ENCODE measurements at places on chromosomes 5 and 9. TPM values are rescaled to one million over a fixed set of nuclear protein-coding genes. Genes with fewer than 3 reads are reported as not detected.
A peak's percentile ranks its signal among the peaks of the same experiment; 100 is the strongest.

The MRPS30 gene
- 54.1 TPM for total RNA-seq

The DNAJA1 gene
- total RNA-seq, result 254 TPM

The TIGD6 gene
- 5.1 TPM for total RNA-seq

The SNX30 gene
- total RNA-seq, result 14.5 TPM

The ANKRD34B gene
- 0.05 TPM for total RNA-seq

The CYLC2 gene
- total RNA-seq, result not detected

The PTGER4 gene
- total RNA-seq, result not detected

The C9 gene
- not detected for total RNA-seq

The PELO gene
- 11.6 TPM for total RNA-seq

- DNase-seq, result no peak
Observed at GRCh38 chr5:34957321-34957720, 28.0 kb downstream of the DNAJC21 start.

DNA sequence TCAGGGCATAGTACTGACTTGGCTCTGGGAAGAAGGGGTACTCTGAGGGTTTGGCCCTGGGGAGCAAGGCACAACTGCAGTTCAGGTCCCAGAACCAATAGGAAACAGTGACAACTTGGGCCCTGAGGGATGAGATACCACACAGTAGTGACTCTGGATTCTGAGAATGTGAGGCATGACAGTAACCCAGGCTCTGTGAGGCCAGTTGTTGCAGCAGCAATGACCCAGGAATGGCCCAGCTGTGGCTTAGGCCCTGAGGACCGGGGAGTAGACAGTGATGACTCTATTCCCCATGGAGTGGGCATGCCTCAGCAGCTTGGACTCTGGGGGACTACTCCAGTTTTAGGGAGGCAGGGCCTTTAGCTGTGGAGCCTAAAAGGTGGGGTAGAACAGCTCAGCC is 21.5 kb upstream of the NFIL3 start:
- no peak for DNase-seq

DNA sequence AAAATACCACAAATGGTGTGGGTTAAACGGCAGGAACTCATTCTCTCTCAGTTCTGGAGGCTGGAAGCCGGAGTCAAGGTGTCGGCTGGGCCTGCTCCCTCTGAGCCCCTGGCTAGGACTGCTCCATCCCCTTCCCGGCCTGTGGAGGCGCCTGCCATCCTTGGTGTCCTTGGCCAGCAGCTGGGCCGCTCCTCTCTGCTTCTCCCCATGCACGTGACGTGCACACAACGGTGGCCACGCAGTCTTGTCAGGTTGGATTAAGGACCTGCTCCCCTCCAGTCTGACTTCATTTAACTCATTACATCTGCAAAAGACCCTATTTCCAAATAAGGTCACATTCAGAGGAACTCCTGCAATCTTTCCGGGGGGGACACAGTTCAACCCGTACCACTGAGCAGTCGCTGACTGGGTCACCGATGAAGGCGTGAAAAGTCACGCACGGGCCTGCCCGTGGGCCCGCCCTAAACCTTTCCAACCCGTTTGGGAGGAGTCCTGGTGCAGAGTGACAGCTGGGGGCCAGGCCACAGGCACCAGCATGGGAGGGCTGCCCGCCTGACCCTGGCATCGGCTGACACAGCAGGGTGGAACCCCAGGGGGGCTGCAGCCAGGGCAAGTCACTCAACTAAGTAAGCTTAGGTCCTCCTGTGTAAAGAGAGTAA is 135.2 kb downstream of the COL23A1 start:
- DNase-seq, result no peak

GRCh38 chr5:149164731-149165130 is 23.4 kb downstream of the ABLIM3 start:
- no peak for DNase-seq

DNA sequence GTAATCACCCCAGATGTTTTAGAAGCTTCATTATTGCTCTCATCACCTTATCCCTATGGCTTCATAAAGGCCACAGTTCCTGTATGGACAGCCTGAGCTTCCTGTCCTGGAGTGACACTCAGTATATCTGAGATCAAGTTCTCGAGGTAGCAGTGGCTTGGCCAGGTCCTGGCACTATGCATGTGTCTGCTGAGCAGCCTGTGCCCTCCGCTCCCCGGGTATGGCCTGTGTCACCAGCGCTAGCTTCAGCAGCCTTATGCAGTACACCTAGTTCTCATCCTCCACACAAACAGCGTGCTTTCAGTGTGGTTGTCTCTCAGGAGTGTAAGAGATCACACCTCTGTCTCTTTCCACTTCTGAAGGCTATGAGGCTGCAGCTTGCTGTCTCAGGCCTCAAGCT is 514.7 kb downstream of the DIRAS2 start:
- DNase-seq, result no peak

DNA sequence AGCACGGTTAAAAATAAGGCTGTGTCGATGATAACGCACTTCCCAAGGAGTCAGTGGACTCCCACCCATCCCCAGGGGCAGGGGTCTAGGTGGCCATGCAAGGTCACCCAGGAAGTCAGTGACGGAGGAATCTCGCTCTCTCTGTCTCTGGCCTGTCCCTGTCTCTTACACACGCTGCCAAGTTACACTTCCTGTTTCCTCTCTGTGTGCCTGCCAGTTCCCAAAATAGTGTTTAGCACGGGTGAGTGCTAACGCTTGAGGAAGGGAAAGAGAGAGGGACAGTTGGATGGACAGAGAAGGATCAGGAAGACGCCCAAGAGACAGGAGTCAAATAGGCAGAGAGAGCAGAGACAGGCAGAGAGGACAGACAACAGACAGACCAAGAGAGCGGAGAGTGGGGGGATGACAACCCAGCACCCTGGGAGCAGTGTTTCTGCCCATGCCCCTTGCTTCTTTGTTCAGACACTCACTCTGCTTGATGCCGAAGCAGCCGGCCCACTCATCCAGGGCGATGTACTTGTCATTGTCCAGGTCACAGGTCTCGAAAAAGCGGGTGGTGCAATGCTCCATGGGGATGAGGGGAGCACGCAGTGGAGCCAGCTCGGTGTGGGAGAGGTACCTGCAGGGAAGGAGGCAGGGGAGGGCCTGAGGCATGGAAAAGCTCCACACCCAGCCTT is 23.0 kb downstream of the SPARC start:
- DNase-seq, result no peak

DNA sequence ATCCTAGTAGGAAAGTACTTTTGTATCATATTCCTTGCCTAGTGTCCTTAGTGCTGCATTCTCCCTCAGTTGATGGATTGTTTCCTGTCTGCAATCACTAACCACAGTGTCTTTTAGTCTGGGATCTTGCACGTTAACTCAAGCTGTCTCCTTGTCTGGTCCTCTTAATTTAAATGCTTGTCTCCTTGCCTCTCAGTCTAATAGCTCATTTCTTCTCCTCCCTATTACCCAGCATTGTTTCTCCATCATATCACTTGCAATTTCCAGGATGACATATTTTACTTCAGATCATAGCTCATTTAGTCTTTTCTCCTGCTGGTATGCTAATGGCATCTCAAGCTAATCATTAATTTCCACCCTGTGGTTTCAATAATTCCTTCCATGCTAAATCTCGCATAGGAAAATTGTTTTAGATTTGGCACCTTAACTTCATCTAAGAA is 2052.0 kb upstream of the C9orf72 start:
- no peak for DNase-seq

GRCh38 chr5:146026307-146027010 is 78.9 kb downstream of the PLAC8L1 start:
- DNase-seq, result no peak

DNA sequence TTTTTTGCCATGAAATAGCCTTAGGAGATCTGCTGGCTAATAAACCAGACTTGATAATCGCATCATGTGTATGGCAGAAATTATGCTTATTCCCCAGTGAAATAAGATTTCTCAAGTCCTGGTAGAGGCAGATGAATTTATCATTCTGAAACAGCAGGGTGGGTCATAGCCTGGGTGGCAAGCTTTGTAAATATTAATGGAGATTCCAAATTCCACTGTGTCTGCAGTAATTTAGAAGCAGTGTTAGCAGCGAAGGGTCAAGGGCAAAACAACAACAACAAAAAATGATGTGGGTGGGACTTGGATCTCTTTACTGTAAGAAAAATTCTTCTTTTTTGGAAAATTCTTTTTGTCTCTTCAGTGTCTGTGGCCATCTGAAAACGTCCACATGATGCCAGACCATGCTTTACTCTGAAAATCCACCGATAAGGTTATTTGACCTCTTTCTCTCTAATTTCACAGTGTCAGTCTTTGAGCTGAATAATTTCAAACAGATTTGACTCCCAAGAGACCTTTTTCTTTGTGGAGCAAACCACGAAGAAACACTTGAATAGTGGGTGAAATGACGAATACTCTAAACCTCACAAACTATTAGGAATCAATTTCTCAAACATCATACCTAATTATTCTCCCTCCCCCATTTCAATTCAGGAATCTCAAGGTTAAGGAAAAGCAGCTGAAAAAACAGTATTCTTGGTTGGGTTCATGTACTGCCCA is 106.0 kb upstream of the RPS23 start:
- DNase-seq, result no peak

GRCh38 chr5:160970605-160971191 is 118.7 kb upstream of the ATP10B start:
- DNase-seq, result no peak

DNA sequence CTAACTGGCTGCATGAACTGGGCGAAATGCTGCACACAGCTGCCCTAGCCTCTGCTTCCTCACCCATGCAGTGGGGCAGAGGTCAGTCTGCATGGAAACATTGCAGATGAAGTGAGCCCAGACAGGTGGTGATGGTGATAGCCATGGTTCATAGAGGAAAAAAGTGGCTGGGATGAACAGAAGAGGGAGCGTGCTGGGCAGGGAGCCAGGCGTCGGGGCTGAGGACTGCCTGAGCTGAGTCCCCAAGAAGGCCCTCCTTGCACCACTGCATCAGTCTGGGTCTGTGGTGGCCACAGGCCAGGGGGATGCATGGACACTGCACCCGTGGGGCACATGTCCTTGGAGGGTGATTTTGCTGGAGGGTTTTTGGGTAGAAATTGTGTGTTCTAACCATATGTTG is 80.5 kb downstream of the AMBP start:
- no peak for DNase-seq

DNA sequence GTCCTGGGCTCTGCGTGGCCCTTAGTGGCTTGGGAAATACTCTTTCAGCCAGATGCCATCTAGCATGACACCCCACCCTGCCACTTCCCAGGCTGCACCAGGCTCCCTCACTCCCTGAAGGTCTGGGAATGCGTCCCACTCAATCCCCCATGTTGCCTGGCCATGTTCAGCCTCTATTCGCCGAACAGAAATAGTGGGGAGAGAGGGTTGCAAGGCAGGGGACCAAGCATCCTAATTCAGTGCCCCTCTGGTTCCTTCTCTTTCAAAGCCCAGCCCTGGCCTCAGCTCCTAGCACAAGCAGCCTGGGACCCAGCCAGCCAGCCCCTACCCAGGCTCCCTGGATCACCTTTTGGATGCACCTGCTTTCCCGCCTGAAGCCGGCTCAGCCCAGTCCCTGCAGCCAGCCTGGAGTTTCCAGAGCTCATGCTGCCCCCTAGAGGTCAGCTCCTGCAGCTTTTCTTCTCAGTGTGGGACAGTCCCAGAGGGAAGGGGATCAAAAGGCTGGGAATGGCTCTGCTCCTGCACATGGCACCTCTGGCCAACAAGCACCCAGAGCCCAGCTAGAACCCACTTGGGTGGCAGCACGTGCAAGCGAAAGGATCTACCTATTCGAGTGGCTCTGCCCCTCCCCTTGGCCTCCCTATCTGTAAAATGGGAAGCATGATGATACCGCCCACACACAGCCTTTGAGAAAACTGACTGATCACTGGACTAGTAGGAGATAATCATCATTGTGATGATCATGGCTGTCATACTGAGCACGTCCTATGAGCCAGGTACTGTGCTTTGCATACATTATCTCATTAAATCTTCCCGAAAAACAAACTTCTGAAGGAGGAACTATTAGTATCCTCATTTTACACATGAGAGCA is 48.7 kb upstream of the C5orf58 start:
- peak; percentile 83 for DNase-seq

- peak; percentile 35 for DNase-seq
Observed at GRCh38 chr9:33737811-33738606, 57.4 kb upstream of the PRSS3 start.

DNA sequence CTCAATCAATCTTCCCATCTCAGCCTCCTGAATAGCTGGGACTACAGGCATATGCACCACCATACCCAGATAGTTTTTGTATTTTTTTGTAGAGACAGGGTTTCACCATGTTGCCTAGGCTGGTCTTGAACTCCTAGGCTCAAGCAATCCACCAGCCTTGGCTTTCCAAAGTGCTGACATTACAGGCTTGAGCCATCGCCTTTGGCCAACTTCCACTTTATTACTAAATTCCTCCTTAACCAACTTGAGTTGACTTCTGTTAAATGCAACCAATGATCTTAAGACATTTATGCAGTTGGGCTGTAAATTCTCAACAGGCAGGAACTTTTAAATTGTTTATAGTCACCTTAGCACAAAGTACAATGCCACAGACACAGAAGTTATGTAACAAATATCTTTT is 2.8 kb downstream of the LARS1 start:
- DNase-seq, result no peak

GRCh38 chr9:123483191-123483803 is 127.3 kb downstream of the CRB2 start:
- DNase-seq, result no peak

DNA sequence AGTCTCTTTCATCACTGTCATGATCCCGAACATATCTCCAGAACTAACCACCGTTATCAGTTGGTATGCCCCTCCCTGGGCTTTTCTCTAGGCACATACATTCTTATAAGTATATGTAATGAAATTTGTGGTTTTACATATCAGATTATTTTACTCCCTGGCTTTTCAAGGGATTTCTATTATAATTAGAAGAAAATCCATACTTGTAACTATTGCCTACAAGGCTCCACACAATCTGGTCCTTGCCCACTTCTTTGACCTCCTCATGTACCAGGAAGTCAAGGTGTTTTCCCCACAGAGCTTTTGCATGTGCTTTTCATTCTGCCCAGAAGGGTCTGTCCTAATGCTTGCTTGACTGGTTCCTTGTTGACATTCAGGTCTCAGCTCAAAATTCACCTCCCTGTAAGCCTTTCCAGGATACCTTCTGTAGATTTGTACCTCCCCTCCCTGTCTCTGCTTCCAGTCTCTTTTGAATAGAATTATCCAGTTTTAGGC is 33.6 kb upstream of the HSD17B4 start:
- DNase-seq, result no peak

GRCh38 chr9:120230227-120230626 is 349.7 kb downstream of the CDK5RAP2 start:
- DNase-seq, result no peak

DNA sequence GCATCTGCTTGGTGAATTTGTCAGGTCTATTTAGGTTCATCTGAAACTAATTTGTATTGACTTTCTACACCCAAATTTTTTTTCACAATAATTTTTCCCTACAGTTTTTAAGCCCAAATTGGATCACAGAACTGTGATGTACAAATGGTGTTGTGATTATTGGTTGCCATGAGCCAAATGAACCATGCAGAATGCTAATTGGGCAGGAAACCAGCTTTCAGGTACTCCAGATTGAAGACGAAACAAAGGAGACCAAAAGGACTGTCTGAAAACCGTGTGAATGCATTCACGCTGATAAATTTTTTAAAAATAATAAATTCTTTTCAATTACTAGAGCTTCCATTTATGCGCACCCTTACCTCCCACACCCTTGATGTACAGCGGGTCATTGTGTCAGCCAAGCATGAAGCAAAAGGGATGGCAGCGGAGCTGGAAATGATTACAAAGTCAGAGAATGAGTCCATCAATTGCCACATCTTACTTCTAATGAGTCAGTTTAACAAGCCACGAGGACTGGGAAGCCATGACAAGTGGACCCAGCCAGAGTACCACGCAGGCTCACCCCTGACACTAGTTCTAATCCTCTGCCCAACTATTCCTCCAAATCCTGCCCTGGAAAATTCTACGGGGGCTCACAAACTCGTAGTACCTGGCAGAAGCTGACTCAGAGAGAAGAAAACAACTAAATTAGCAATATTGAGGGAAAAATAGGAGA is 66.5 kb downstream of the SEMA6A start:
- no peak for DNase-seq

Measured in neural crest cell (in vitro differentiated cells).